Cortex of kidney (tissue), 1 donor: ENCODE measurements at places on chromosomes 5 and 9.

DNA sequence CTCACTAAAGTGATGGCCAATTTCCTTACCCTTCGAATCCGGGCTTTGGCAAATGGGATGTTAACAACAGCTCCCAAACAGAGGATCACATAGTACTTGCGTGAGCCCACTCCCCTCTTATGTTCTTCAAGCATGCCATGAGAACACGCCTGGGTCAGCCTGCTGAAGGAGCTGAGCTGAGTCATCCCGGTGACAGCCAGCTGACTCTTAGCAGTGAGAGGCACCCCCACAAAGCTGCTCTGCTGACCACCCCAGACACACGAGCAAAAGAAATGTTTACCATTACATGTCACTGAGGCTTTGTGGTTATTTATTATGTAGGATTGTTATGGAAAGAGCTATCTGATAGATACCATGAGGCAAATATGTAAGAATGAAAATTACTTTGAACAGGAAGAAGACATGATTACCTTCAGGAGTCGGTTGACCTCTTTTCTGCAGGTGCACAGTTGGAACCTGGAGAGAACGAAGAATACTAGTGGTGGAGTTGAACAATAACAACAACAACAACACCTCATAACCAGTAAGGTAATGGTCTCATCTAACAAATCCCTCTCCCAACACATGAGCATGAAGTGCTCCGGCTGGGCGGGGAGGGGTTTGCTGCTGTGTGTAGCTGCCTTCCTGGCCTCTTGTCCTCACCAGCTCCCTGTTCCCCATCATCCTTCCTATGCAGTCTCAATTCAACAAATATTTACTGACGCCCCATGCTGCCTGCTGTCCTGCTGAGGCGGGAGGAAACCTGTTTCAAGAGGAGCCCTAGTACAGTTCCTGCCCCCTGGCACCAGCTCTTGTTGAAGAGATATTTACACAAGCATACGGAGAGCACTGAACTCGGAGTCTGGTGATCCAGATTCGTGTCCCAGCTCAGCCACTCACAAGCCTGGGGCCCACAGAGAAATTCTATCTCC, 69.4 kb upstream of the LHFPL2 start:
- no peak for DNase-seq

- no peak for DNase-seq
Observed at GRCh38 chr5:17381932-17382331, 116.1 kb upstream of the TAF11L2 start.

DNA sequence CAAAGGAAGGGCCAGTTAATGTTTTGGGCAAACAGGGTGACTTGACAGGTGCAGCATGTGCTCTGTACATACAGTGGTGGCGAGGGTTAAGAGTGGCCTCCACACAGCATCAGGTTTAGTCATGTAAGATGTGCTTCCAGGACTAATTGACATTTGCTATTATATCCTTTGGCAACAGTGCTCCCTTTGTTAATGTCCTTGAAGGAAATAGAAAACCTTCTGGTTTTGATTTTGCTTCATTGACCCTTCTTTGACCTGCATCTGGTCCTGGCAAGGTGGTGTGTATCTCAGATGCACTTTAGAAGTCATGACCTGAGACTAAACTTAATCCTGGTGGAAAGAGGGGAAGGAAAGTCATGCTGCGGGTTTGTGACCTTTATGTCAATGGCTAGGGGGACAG, 440.0 kb downstream of the ENC1 start:
- no peak for DNase-seq

GRCh38 chr9:121770415-121771273, 119.2 kb downstream of the DAB2IP start:
- no peak for DNase-seq

DNA sequence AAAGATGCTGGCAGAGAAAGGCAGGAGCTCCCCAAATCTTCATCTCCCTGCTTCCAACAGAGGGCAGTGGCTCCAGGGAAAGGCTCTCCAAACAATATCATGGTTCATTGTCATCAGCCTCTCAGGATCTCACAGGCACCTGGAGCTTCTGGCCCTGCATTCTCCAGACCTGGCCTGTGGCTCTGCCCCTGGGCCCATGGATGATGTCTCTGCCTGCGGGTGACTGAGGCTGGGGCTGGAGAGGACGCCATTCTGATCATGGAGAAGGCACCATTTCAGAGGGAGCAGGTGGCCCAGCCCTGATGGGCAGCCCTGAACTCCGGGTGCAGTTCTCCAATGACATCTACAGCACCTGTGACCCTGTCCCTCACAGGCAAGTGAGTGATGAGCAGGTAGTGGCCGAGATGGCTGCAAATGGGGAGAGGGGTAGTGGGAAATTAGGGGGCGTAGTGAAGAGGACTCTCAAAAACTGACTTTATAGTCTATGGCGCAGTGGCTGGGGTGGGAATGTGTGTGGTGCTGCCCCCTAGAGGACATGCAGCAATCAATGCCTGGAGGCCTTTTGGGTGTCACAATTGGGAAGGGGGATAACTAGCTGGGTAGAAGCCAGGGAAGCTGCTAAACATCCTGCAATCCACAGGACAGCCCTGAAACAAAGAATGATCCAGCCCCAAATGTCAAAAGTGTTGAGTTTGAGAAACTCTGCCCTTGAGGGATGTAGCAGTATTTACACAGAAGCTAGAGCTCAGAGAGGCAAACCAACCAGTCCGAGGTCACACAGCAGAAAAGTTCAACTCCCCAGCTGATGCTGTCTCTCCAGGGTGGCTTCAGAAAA, 3.2 kb downstream of the SH3PXD2B start:
- no peak for DNase-seq

DNA sequence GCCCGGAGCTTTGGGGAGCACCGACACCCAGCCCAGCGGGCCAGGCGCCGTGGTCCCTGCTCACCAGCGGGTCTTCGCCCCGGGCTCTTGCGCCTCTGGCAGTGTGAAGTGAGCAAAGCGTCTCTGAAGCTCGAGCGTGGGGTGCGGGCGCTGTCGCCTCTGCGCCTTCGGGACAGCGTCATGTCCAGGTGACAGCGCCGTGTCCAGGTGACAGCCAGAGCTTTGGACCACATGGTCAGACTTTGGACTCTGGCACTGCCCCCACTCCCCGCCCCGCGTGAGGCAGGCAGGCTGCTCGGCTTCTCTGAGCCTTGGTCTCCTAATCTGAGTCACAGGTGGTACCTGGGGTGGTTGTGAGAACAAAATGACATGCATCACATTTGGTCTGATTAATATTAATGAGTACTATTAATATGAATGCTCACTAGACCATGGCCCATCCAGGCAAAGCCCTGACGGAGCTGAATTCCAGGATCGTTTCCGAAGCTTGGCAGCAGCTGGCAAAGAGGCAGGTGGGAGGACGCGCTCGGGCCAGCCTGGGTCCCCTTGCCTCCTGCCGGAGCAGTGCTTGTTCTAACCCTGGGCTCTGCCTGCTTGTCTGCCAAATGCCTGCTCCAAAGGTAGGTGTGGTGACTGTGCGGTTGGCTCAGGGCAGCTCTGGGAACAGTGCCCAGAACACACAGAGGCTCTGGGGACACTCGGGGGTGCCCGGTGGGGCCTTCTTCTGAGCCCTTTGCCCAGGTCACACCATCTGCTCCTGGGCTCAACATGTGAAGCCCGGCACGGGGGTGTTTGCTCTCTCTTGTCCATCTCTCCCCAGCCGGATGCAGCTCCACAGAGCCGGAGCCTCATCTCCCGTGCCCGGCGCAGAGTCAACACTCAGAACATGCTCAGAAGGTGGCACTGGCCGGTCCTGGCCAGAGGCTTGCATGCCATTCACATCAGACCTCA, 157.1 kb downstream of the OLFM1 start:
- DNase-seq, result no peak

DNA sequence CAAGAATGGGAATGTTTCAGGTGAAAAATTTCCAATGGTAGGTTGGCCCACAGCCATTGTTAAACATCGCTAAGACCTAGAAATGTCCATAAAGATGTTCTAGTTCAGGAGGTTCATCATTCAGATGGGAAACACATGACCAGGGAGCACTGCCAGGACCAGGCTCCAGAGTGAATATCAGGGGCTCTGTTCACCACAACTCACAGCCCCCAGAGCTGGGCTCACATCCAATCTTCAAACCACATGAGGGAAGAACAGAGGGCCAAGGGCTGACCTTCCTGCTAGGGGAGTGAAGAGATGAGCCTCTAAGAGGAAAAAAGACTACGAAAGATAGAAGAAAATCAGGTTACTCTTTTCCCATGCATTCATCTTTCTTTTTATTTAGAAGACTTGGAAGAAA, 205.8 kb downstream of the SEMA5A start:
- no peak for DNase-seq

GRCh38 chr5:6676702-6677101, 36.5 kb upstream of the TENT4A start:
- DNase-seq, result no peak

GRCh38 chr5:60295423-60295822, 401.9 kb upstream of the PDE4D start:
- DNase-seq, result no peak

- no peak for DNase-seq
Observed at GRCh38 chr9:108316066-108316465, 539.7 kb downstream of the ACTL7B start.

DNA sequence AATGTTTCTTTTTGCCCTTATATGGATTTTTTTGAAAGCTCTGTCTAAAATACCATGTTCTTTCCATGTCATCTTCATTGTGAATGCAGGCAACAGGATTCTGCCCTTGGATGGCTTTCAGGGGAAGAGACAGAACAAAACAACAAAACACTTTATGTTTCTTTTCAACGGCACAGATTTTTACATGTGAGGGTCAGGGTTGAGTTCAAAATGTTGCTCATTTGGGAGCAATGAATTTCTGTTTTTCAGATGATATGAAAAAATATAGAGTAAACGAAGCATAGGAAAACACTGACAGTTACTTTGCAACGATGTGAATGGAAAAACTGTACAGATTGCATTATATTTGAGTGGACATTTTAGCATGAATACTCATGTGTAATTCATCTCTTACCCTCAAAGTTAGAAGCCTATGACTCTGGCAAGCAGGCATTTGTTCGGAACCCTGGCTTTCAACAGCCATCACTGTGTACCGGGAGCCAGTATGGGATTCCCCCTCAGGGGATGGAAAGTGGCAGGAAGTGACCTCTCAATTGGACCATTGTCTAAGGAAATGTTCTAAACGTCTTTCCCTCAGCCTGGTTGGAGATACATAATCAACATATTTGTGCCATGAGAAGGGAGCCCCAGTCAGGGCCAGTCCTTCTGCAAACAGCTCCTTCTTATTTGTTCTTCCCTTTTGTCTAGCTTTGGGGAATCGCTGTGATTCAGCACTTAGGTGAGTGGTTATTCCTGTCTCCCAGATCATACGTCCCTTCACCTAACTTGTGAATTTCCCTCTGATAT, 153.9 kb upstream of the MEF2C start:
- DNase-seq, result no peak

DNA sequence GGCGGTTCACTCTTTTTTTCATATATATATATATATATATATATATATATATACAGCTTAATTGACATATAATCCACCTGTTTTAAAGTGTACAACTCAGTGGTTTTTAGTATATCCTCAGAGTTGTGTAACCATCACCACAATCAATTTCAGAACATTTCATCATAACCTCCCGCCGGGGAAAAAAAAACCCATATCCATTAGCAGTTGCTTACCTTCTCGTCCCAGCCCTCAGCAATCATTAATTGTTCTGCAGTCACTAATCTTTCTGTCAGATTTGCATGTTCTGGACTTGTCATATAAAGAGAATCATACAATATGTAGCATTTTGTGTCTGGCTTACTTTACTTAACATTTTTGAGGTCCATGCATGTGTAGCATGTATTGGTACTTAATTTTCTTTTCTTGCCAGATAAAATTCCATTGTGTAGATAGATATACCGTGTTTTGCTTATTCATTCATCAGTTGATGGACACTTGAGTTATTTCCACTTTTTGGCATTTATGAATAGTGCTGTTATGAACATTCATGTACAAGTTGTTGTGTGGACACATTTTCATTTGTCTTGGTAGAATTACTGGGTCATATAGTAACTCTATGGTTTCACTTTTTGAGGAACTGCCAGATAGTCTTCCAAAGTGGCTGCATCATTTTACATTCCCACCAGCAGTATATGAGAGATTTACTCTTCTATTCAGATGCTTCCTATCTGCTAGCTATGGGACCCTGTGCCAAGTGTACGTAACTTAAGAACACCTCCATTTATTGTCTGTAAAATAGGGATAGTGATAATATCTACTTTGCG, 3.5 kb upstream of the RNF145 start:
- no peak for DNase-seq

DNA sequence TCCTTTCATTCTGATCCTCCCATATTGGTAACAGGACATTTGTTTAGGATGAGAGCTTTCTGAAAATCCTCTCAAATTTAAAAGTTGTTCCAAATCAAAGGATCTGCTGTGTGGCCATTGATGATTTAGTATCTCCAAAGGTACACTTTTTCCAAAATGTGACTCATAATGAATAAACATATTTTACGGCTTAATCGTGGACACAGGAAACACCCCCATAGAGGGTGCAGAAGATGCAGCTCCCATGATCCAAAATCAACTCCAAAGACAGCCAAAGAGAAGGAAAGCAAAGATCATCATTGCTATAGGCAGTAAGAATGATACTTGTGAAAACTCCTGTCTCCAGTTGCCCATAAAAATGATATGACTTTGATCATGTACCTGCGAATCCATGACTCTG, 239.7 kb downstream of the PIK3R1 start:
- DNase-seq, result no peak

DNA sequence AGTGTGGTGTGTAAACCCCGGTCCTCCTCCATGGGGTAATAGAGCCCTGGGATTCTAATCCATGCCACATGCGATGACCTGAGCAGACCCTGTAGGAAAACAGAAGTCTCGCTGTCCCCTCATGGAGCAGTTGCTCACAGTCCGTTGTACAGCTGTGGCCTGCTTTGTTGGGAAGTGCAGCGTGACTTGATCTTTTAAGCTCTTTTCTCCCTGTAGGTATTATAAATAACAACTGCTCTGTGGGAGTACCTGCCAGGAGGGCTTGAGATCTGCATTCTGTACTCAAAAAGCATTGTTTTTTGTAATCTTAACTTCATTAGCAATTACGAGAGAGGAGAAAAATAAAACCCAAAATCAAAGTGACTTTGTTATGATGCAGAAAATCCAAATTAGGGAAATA, 17.3 kb downstream of the MEGF10 start:
- no peak for DNase-seq

GRCh38 chr9:136439481-136440408, at the start of gene INPP5E:
INPP5E (minus strand) TSS chr9:136439845; CDS start chr9:136439419, 426 bp downstream.
- DNase-seq, result no peak

DNA sequence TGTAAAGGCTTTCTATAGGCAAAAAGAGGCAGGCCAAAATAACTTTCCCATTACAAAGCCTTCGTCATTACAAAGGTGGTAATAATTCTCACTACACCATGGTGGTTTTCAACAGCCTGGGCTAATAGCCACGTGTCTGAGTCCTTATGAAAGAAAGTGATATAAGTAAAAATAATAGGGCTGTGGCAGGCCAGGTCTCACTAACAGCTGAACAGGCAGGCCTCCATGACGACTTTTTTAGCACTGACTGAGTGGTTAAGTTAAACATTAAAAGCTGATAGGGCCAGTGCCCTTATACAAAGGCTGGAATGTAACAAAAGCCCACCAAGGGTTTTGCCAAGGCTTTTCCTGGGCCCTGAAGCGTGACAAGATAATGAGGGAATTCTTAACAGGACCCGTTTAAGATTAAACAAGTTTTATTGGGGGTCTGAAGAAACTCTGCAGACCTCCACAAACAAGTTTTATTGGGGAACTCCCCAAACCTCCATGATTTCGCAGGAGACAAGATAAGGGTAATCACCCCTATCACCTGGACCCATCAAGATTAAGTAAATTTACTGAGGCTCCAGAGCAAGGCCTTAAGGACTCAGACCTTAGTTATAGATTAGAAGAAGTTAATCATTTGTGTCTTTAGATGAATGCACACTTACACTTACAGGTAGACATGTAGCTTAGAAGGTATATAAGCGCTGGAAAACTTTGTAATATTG, 412.9 kb downstream of the CHSY3 start:
- no peak for DNase-seq
